A549 treated with CpdA at 1 μM for 4 hours (cell line): ENCODE measurements at places on chromosomes 1 and 21. TPM values are rescaled to one million over a fixed set of nuclear protein-coding genes. Genes with fewer than 3 reads are reported as not detected.

CRABP2 gene
- 9.5 to 13.7 TPM (median 12.0 TPM) in 5 replicates for total RNA-seq

SLC16A4 gene
- total RNA-seq, result 26.5 to 40.2 TPM (median 37.4 TPM) in 5 replicates

TLR5 gene
- 0.03 to 0.15 TPM (median 0.13 TPM) in 5 replicates for total RNA-seq

SPRR4 gene
- total RNA-seq, result not detected in 5 replicates

OLIG2 gene
- not detected in 5 replicates for total RNA-seq

PCSK9 gene
- total RNA-seq, result 3.0 to 5.3 TPM (median 4.1 TPM) in 5 replicates

RNU1-3 gene
- not detected in 5 replicates for total RNA-seq

HES5 gene
- not detected in 5 replicates for total RNA-seq

CDC20 gene
- total RNA-seq, result 165 to 205 TPM (median 195 TPM) in 5 replicates

INSRR gene
- not detected in 5 replicates for total RNA-seq

SFN gene
- total RNA-seq, result 397 to 545 TPM (median 475 TPM) in 5 replicates

AIM2 gene
- total RNA-seq, result not detected in 5 replicates

HSD11B1 gene
- total RNA-seq, result not detected in 5 replicates

TRIM67 gene
- total RNA-seq, result 0.16 to 0.28 TPM (median 0.21 TPM) in 5 replicates

SAMD13 gene
- 0.18 to 0.61 TPM (median 0.37 TPM) in 5 replicates for total RNA-seq

ESPN gene
- total RNA-seq, result 0.21 to 1.6 TPM (median 0.46 TPM) in 4 of 5 replicates, not detected in the other

DNASE2B gene
- not detected in 5 replicates for total RNA-seq

HCRTR1 gene
- total RNA-seq, result 0.07 to 0.08 TPM in 2 of 5 replicates, not detected in the others

TCHHL1 gene
- not detected in 5 replicates for total RNA-seq

KIAA1614 gene
- total RNA-seq, result 0.38 to 1.2 TPM (median 0.97 TPM) in 5 replicates

GPR37L1 gene
- 0.13 to 0.20 TPM (median 0.17 TPM) in 5 replicates for total RNA-seq

DMRTA2 gene
- total RNA-seq, result 0.13 to 0.29 TPM (median 0.24 TPM) in 5 replicates

NRAS gene
- total RNA-seq, result 25.8 to 35.2 TPM (median 28.7 TPM) in 5 replicates
